Effector CD4-positive, alpha-beta T cell (primary cell): ENCODE measurements at places on chromosomes 2 and 18.

DNA sequence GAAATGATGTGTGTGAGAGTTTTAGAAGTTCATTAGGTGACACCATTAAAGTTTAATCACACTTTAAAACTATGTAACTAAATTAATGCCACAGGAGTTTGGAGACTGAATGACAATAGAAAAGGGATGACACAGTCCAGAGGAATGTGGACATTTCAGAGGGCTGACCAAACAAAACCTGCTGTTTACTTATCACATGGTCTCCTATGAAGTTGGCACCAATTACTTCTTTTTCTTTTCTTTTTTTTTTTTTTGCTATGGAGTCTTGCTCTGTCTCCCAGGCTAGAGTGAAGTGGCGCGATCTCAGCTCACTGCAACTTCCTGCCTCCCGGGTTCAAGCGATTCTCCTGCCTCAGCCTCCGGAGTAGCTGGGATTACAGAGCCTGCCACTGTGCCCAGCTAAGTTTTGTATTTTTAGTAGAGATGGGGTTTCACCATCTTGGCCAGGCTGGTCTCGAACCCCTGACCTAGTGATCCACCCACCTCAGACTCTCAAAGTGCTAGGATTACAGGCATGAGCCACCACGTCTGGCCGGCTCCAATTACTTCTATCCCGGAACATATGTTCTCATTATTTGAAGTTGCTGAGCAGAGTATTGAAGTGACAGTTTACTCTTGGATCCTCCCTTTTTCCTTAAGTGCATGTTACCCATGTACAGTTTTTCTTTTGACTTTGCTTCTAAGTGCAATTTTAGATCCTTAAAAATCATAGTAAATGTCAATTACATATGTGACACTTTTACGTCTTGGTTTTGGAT is 4.3 kb downstream of the AGPS start:
- DNase-seq = no peak

GRCh38 chr18:79869591-79870300 is 72.0 kb downstream of the KCNG2 start:
- DNase-seq = no peak

- DNase-seq = no peak
These were observed 790.9 kb downstream of the CNTNAP5 start for GRCh38 chr2:124816007-124816406.

DNA sequence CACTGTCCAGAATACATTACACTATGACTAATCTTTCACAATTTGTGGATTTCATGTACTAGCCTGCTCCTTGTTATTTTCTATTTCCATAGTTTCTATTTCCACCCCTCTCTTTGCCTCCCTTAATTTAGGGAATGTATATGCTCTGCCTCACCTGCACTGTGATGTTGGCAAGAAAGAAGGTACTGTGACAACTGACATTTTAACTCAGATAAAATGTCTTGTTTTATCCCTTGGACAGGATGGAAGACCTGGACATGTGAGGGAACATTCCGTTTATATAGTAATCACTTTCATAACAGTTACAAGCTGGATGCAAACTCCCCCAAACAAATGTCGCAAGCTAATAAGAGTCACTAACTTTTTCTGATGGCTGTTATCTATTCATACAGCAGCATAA is 21.5 kb upstream of the DSG3 start:
- DNase-seq = no peak

- no peak for DNase-seq
These were observed 369.0 kb downstream of the EPHA4 start for GRCh38 chr2:221203125-221203524.

GRCh38 chr2:119421741-119422140 is 9.9 kb upstream of the TMEM37 start:
- no peak for DNase-seq

- DNase-seq = no peak
These were observed 111.2 kb downstream of the PMAIP1 start for GRCh38 chr18:60010984-60011383.

- DNase-seq = no peak
These were observed 15.9 kb downstream of the KCNK3 start for GRCh38 chr2:26708457-26708856.

DNA sequence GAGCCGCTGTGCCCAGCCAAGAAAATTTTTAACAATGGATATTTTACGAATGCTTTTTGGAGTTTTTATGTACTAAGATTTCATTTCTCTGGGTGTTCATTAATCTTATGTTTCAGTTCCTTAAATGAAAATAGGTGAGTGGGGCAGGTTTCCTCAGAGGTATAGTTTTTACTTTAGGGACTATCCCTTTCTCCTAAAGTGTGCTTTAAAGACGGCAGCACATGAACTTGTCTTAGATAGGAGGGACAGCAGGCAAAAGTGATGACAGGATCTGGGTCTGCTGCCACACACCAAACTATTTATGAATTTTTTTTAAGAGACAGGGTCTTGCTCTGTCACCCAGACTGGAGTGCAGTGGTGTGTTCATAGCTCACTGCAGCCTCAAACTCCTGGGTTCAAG is 8.0 kb upstream of the REL start:
- DNase-seq = no peak

GRCh38 chr2:153132418-153132817 is 346.1 kb downstream of the RPRM start:
- DNase-seq = no peak

- DNase-seq = no peak
These were observed 181.7 kb upstream of the SH3BP4 start for GRCh38 chr2:234770031-234770506.

GRCh38 chr2:32745191-32745590 is 117.3 kb downstream of the TTC27 start:
- DNase-seq = no peak

GRCh38 chr18:22368021-22368420 is 49.7 kb downstream of the CTAGE1 start:
- DNase-seq = no peak

DNA sequence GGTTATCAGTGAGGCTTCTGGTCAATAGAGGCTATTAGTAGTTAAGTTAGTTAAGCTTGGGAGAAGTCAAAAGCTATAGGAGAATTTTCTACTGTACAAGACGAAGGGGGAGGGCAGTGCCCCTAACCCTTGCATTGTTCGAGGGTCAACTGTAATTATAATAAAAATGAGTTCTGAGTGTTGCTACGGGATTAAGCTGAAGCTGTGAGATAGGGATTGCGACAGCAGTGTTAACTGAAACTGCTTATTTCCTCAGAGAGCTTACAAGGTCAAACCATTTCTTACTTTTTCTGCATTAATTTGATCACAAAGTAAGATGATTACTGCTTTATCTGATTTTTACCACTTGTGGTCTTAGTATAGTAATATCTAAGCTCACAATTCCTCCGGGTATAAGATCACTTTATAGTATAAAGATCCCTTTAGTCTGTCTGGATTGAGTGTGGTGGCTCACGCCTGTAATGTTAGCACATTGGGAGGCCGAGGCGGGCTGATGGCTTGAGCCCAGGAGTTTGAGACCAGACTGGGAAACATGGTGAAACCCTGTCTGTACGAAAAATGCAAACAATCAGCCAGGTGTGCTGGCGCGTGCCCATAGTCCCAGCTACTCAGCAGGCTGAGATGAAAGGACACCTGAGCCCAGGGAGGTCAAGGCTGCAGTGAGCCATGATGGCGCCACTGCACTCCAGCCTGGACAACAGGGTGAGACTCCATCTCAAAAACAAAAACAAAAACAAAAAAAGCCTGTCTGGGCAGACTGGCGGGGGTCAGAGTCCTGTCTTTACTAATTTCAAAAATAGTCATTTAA is 119.5 kb upstream of the TLK1 start:
- DNase-seq = no peak

GRCh38 chr2:127619877-127620705 is 25.9 kb upstream of the GPR17 start:
- DNase-seq = no peak

GRCh38 chr2:136957044-136957443 is 191.7 kb downstream of the THSD7B start:
- no peak for DNase-seq

DNA sequence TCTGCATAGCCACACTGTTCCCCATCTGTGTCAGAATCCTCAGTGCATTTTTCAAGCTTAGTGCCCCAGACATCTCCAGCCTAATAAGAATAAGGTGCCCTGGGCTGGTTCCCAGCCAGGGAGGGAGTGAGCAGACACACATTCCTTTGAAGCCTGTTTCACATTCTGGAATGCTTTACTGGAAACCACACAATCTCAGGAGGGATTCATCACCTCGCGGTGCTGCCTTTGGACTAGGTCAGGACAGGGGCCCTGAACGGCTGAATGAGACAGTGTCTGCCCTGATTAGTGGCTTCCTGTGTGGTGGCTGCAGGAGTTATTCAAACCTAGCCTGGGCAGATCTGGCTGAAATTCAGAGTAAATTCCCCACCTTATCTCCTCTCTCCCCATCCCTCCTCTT is 108.0 kb upstream of the LDAH start:
- DNase-seq = no peak

- no peak for DNase-seq
These were observed 195.3 kb upstream of the EPHA4 start for GRCh38 chr2:221767106-221768012.

GRCh38 chr2:10038716-10039115 is 4.6 kb upstream of the KLF11 start:
- DNase-seq = no peak

- no peak for DNase-seq
These were observed 353.2 kb upstream of the PKDCC start for GRCh38 chr2:41694536-41695049.

DNA sequence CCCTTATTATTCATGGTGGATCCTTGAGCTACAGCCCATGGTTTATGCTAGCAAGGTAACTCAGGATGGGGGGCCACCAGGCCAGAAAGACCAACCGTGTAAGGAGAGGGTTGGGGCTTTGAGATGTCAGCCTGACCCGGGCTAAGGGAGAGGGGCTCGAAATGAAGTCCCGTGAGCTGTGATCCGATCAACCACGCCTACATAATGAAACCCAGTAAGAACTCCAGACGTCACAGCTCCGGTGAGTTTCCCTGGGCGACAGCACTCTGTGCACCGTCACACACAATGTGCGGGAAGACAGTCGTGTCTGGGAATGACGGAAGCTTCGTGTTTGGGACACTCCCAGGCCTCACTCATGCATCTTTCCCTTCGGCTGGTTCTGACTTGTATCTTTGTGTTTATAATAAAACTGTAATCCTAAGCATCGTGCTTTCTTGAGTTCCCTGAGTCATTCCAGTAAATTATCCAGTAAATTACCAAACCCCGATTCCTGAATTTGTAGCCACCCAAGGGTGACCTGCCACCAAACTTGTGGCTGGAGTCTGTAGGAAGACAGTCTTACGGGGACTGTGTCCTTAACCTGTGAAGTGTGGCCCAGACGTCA is 44.2 kb downstream of the CYP27C1 start:
- no peak for DNase-seq

GRCh38 chr2:110807522-110807921 is 75.1 kb downstream of the ACOXL start:
- no peak for DNase-seq

DNA sequence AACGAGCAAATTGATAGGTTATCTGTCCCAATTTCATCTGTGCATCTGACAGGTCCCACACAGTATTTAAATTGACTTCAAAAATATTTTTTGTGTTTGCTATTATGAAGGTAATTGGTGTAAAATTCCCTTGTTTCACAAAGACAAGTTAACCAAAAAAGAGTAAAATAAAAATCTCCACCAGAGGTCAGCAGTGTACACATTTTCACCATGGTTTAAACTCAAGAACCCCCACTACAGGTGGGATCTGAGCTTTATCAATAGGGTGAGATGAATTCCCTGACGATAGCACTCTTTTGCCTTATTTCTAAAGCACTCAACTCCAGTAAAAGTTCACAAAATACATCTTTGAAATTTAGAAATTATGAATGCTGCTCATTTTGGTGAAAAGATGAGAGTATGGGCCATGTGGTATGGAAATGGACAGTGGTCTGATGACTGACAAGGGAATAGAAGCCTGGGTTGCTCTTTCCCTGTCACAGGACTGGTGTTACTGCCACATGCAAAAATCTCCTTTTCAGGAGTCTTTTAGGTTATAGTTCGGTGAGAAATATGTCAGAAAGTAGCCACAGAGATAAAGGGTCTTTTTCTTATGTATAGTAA is 68.0 kb downstream of the SERPINB8 start:
- no peak for DNase-seq

GRCh38 chr2:185245806-185246205 is 492.8 kb upstream of the FSIP2 start:
- DNase-seq = no peak

- no peak for DNase-seq
These were observed 34.8 kb upstream of the HNMT start for GRCh38 chr2:137929519-137929916.

DNA sequence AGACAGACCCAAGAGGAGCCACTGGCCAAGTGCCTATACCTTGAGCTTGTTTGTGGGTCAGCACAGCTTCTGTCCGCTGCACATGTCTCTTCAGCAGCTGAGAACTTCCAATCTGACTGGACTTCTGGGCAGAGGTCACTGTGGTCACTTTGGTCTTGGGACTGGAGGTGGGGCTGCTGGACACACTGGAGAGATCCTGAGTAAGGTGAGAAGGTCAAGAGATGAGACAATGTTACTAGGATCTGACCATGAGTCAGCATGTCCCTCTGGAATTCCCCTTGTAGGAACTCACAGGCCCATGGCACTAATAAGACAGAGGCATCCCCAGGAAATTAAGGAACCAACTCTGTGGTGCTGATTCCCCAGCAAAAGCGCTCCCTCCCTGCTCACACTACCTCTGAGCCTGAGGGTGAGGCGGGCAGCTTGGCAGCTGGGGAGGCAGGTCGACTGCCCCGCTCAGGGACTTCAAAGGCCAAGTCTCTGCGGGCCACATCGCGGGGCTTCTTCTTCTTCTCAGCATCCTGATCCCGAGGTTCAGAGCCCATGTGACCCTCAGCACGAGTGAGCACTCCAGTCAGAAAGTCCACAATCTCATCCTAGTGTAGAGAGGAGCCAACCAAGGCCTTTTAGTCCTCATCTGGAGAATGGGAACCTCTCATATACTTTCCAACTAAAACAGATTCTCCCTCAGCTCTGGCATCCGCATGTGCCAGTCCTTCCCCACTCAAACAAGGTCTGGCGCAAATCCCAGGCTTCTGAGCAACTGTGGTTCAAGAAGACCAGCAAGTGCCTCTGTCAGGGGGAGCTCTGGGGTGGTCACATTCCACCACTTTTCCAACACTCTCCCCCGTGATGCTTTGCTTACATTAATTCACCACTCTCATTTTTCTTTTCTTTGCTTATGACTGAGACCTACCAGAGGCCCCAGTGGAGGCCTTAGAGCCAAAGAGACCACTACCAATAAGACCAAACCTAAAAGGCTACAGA is 29.4 kb downstream of the KANSL3 start:
- no peak for DNase-seq

- no peak for DNase-seq
These were observed 83.6 kb upstream of the BCL2L11 start for GRCh38 chr2:111037128-111037527.

DNA sequence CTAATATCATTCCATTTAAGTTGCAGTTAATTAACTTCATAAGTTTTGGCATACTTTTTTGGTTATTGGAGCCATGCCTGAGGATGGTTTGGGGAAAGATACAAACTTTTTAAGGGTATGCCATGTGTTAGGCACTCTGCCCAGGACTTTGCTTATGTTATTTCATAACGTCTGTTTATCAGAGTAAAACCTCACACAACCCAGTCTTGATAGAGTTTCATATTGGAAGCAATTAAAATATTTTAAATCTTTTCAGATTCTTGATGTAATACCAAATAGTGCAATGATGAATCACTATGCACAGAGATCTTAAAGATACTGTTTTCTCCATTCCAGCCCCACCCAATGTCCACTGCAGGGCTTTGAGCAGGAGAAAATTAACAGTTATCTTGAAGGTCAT is 529.1 kb upstream of the HNMT start:
- DNase-seq = no peak
